ENCODE measurements at places on chromosomes 5 and 9. TPM values are rescaled to one million over a fixed set of nuclear protein-coding genes. Genes with fewer than 3 reads are reported as not detected.

DNA sequence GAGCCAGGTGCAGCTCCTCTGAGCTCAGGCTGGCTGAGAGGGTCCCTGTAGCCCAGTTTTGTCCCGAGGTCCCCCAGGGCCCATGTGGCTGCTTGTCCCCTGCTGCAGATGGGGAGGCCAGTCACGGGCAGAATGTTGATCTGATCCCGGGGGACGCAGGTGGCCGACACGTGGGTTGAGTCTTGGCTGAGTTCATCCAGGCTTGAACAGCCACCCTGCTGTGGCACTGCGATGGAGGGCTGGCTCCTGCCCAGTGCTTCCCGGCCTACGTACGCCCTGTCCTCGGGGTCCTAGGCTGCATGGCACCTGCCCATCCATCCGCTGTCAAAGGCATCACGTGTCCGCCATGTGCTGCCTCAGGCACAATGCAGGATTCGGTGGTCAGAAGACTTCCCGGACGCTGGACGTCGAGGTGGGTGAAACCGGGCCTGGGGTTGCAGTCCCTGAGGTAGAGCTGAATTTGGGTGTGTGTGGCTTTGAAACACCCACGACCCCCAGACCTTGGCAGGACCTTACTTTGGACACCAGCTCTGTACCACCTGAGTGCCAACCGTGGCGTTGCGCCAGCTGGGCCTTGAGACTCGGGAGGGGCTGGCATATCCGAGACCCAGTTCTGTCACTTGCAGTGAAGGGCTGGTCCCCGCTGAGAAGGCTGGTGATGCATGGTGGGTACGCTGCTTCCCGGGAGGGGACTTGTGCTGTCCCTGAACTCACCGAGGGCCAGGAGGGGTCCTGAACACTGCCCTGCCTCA, 22.3 kb downstream of the RXRA start:
- no peak for DNase-seq

DNA sequence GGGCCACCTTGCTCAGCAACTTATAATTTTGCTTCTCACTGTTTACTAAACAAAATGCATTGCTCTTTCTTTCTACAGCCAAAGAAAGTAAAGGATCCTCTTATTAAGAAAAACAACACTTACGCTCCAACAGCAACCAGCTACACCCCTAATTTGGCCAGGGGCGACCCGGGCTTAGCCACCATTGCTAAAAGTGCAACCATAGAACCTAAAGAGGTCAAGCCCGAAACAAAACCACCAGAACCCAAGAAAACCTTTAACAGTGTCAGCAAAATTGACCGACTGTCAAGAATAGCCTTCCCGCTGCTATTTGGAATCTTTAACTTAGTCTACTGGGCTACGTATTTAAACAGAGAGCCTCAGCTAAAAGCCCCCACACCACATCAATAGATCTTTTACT, 49.1 kb downstream of the GABRA1 start:
- DNase-seq: no peak

DNA sequence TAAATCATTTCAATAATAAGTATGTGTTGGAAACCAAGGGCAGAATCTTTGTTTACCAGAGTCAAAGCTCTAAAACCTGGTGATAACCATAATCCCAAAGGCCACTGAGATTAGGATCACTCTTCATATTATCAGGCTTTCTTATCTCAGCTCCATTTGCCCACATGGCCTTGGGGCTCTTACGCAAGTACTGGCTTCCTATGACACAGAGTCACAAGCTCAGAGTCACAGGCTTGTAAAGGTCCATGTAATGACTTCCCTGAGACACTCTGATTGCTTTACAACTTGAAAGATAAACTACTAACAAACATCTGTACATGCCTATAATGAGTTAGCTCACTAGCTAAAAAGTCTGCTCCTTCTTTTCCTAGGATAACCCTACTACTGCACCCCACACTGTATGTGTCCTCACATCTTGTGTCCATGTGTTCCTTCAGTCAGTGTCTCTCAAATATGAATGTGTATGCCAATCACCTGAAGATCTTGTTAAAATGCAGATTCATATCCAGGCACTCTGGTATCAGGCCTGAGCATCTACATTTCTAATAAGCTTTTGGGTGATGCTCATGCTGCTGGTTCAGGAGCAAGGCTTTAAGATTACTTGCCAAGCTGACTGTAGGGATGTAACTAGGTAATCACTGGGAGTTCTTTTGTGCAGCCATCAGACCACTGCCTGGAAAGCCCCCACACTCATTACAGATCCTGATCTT, 28.4 kb downstream of the SEMA6A start:
- no peak for DNase-seq

DNA sequence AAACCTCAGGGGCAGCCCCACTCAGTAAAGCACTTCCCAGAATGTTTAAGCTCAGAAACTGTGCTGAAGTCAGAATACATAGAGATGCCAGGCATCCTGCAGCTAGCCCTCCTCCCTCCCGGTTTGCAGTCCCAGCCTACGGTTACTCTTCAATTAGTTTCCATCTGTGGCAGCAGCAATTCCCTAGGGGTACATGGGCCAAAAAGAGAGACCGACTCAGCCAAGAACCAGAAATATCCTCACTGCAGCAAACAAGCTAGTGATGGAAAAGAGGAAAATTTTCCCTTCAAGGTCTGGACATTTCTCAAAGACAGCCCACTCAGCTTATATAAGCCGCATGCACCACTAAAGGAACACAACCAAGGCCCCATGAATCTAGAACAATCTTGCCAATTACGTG, 89.1 kb upstream of the PPP2R2B start:
- no peak for DNase-seq

Gene FAT2
- not detected for total RNA-seq

DNA sequence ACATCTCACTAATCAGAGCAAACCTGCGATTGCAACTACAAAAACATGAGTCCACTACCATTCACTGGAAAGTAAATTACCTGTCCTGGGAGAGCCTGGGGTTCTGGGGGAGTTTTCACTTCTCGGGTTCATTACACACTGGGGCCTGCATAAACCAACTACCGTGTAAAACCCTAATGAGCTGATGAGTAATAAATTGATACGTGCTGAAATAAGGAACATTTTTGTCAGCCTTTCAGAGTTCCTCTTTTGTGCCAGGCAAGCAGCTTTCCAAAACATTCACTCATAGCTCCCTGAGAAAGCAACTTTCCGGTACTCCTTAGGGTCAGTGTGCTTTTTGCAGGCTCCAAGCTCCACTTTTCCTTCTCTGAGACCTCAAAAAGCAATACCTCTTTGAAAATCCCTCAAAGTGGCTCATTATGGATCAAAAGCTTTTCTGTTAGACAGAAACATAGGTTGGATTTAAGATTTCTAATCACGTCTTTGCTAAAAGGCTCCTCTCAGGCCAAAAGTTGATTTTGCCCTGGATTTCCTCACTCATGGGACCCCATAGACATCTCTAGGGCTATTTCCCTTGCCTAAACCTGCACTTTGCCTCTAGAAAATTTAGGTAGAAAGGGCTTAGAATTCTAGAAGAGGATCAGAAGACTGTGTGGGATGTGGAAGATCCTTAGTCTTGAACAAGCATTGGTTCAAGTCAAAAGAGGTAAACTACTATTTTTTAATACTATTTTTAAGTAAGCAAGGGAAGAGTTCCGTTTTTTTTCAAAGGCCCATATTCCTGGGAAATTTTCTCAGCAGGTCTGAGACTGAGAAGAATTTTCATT, 74.8 kb downstream of the ST8SIA4 start:
- no peak for DNase-seq

- DNase-seq: no peak
Observed at GRCh38 chr9:98521141-98521540, 187.6 kb downstream of the GABBR2 start.

Gene NR5A1
- not detected for total RNA-seq

DNA sequence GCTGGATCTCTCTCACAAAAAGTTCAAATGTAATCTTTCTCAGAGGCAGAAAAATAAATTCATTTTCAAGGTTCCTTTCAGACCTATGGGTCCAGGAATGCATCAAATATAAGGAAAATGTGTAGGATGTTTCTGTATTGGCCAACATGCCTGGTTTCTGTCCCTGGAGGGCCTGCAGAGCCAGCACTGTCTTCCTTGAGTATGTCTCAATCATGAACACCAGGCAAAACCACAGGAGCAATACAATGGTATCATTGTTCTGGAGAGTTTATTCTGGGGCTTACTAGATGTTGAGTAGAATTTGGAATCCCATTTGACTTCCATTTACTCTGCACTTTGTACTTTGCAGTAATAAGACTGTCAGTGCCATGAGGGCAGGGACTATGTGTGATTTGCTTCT, 23.5 kb downstream of the INSYN2B start:
- DNase-seq: no peak

- DNase-seq: no peak
Observed at GRCh38 chr5:109943701-109944235, 254.0 kb downstream of the MAN2A1 start.

DNA sequence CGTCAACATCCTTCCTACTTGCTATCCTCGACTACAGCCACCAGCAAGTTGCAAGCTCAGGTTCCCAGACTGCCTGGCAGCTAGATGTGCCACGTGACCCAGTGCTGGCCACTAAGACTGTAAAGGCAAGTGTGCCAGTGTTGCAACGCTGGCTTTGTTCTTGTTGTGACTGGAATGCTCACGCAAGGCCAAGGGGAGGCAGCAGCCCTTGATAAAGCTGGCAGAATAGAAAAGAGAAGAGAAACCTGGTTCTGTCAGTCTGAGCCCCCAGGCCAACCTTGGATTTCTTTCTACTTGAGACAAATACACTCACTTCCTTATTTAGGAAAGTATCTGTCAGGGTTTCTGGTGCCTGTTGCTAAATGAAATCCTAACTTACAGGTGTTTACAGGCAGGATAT, 113.0 kb downstream of the KLHL3 start:
- DNase-seq: peak; percentile 87

DNA sequence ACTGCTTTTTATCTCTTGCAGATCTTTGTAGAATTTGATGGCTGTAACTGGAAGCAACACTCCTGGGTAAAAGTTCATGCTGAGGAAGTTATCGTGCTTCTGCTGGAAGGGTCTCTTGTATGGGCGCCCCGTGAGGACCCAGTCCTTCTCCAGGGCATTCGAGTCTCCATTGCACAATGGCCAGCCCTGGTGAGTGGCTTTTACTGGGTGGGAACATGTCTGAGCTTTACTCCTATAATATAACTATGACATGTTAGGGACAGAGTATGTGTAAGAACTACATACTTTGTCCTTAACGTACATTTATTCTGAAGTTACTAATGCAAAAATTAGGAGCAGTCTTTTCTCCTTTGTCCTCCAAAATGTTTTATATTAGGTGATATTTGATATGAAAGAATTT, 20.2 kb downstream of the KDM3B start:
- DNase-seq: no peak

GRCh38 chr5:72543365-72543764, 36.2 kb upstream of the ZNF366 start:
- DNase-seq: no peak

DNA sequence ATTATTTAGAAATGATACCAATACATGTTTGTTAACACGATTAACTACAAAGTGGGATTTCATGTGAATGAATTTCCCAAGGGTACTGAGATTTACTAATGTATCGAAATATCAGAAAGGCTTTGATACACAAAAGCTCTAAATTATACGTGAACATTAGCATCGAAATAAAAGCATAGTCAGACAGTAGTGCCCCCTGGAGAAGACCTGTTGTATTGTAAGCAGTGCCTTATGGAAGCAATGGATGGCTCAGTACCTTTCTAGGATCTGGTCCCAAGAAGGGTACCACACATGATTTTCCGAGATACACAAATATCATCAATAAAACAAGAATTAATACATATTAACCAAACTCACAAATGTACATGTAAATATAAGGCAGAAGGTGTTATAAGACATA, 153.8 kb downstream of the CDH12 start:
- DNase-seq: no peak

Gene DDX4
- not detected for total RNA-seq

DNA sequence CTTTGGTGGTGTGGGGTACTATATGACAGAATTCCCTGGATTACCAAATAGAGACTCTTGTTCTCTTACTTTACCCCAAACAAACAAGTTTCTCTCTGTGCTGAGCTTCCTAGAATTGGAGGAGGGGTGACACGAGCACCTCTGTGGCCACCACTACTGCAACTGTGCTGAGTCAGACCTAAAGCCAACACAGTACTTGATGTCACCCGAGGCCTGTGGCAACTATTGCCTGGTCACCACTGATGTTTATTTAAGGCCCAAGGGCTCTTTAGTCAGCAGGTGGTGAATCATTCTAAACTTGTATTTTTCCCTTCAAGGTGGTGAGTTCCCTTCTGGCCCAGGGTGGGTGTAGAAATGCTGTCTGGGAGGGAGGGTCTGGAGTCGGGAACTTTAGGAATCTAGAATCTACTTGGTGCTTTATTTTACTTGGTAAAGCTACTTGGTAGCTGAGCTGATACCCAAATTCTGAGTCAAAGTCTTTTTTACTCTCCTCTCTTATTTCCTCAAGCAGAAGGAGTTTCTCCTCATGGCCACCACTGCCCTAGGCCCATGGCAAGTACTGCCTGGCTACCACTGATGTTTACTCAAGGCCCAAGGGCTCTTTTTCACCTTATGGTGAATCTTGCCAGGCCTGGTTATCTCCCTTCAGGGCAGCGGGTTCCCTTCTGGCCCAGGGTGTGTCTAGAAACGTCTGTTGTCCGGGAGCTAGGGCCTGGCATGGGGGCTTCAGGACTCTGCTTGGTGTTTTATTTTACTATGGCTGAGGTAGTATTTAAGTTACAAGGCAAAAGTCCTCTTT, 9.8 kb downstream of the LURAP1L start:
- peak; percentile 60 for DNase-seq

Gene ZNF483
- 6.9 TPM for total RNA-seq

GRCh38 chr9:123651273-123651672, 278.7 kb downstream of the DENND1A start:
- no peak for DNase-seq

DNA sequence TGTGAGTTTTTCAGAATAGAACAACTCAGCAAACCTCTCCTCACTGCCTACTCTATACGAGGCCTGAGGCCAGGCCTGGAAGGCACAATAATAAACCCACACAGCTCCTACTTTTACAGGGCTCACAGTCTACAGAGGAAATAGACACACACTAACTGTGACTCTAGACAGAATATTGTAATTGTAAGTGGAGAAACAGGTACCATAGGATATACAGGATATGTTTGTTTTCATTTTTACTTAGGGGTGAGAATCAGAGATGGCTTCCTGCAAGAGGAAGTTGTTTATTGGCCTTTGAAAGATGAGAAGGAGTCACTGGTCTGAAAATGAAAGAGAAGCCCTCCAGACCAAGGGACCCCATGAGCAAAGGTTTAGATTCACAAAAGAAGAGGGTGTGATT, 35.8 kb upstream of the TGFBR1 start:
- DNase-seq: no peak

GRCh38 chr5:149268928-149269557, 2.6 kb upstream of the AFAP1L1 start:
- no peak for DNase-seq
